ENCODE measurements at places on chromosomes 5 and 9. TPM values are rescaled to one million over a fixed set of nuclear protein-coding genes. Genes with fewer than 3 reads are reported as not detected.

- DNase-seq, result no peak
- no peaks in the 10 kb centered on the region for H3K27me3 ChIP-seq
- no peak overlapping the region for H3K27ac ChIP-seq
- peaks cover 12% of the 10 kb centered on the region for H3K4me1 ChIP-seq
- no peak overlapping the region for H3K4me3 ChIP-seq
Measured at GRCh38 chr9:106076711-106077110, 382.4 kb downstream of the TMEM38B start.

DNA sequence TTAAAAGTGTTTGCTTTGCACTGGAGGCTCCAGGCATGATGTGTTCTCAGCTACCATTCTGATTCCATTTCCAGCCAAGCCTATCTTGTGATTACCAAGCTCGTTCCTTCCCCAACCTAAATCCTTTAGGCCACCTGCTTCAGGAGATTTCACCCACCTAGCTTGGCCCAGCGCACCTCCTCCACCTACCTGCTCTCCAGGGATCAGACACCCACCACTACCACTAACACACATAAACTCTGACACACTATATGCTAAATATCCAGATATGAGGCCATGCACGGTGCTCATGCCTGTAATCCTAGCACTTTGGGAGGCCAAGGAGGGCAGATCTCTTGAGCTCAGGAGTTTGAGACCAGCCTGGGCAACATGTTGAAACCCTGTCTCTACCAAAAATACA, 2.4 kb downstream of the MYORG start:
- H3K4me1 ChIP-seq, result peaks cover 21% of the 10 kb centered on the region
- peaks cover 10% of the 10 kb centered on the region for H3K36me3 ChIP-seq
- H3K27me3 ChIP-seq, result no peaks in the 10 kb centered on the region
- H3K27ac ChIP-seq, result no peak overlapping the region

GRCh38 chr9:69820955-69821788, 555 bp downstream of the CFAP95 start:
- no peak for DNase-seq
- no peaks in the 10 kb centered on the region for H3K36me3 ChIP-seq
- no peak overlapping the region for H3K27ac ChIP-seq
- peaks cover 27% of the 10 kb centered on the region for H3K27me3 ChIP-seq
- peak overlapping the region; percentile 54 for H3K4me3 ChIP-seq

PLAC8L1 gene
- 0.97 TPM for total RNA-seq

TPRN gene
- total RNA-seq, result 19.5 TPM

- H3K36me3 ChIP-seq, result no peaks in the 10 kb centered on the region
- H3K27ac ChIP-seq, result no peak overlapping the region
- no peak overlapping the region for H3K4me3 ChIP-seq
- H3K4me1 ChIP-seq, result peaks cover 9% of the 10 kb centered on the region
- no peaks in the 10 kb centered on the region for H3K27me3 ChIP-seq
- no peak for DNase-seq
Measured at GRCh38 chr5:74659172-74659571, 18.6 kb upstream of the ENC1 start.

GRCh38 chr5:172110921-172111851, 76.8 kb downstream of the STK10 start:
- H3K27me3 ChIP-seq, result no peaks in the 10 kb centered on the region
- H3K4me1 ChIP-seq, result peaks cover 77% of the 10 kb centered on the region
- H3K4me3 ChIP-seq, result peak overlapping the region; percentile 35

ZNF454 gene
- 0.49 TPM for total RNA-seq

DNA sequence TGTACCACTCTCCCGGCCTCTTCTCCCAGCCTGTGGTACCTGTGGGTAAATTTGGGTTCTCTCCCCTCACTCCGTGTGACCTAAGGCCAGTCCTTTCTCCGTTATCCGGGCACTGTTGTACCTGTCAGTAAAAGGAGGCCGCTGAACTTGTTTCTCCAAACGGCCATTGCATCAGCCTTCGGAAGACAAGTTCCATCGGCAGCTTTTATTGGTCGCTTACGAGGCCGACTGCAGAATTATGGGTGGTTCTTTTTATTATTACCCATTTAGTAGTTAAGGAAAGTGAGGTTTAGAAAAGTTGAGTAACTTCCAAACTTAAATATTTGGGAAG, 558 bp downstream of the GRPEL2 start:
- H3K36me3 ChIP-seq, result peaks cover 20% of the 10 kb centered on the region
- peaks cover 47% of the 10 kb centered on the region for H3K4me1 ChIP-seq
- no peak for DNase-seq
- H3K27ac ChIP-seq, result peak overlapping the region; percentile 99

TIMD4 gene
- total RNA-seq, result not detected

DNA sequence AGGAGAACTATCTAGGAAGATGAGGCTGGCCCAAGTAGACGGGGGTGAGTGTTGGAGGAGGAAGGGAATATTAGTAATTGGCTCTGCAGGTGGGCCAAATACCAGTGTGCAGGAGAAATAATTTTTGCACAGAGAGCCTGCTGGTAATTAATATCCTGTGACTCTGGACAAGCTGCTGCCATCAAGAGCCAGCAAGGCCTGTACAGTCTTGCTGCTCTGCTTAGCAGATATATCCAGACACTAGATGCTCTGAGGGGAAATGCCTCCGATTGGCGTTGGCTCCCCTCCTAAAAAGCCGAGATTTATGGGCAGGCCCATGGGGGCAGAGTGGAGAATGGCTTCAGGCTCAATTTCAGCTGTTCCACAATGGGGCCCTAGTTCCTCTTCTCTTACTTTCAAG, 29.6 kb upstream of the ASTN2 start:
- H3K36me3 ChIP-seq, result no peaks in the 10 kb centered on the region
- no peak overlapping the region for H3K4me3 ChIP-seq
- no peak overlapping the region for H3K27ac ChIP-seq
- no peak for DNase-seq

DNA sequence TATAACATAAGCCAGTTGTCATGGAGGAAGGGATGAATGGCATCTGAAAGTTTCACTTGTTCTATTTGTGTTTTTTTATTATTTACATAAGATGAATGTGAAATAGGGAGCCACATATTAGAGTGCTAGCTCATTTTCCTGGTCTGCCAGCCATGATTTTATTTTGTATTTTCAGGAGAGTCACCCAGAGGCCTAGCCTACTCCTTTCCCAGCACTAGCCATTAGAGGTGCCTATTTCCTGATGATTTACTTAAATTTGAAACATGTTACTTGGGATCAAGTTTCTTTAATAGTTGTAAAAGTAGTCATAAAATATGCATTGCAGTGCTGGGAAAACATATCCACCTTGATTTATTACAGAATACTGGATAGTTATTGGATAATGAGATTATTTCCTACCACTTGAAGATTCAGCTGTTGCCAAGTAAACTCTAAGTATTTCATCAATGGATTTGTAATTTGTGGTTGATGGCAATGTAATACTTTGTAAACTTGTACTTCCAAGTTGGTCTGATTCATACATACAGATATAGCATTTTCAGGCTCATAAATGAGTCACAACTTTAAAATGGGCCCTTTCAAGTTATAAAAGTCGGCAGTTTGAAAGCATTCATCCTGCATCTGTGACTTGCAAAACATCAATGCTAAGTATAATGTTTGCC, 50.8 kb downstream of the KCNN2 start:
- no peaks in the 10 kb centered on the region for H3K36me3 ChIP-seq
- H3K4me1 ChIP-seq, result no peaks in the 10 kb centered on the region
- DNase-seq, result no peak
- no peak overlapping the region for H3K4me3 ChIP-seq

DNA sequence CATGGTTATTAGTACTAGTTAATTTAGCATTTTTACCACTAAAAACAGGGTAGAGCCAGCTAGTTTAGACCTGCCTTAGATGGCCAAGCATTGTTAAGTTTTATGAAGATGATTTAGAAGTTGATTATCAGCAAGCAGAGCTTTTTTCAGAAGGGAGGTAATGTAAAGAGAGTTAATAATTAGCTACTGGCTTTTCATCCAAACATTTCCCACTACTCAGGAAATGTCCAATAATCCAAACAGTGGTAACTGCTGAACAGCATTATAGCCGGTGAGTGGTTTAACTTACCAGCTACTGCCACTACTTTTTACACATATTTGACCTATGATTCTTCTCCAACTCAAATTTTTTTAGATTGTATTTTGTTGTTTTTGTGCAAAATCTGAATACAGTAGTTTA, 1.7 kb downstream of the ITGA1 start:
- H3K27me3 ChIP-seq, result no peaks in the 10 kb centered on the region
- H3K27ac ChIP-seq, result peak overlapping the region; percentile 96
- no peak for DNase-seq
- H3K36me3 ChIP-seq, result peaks cover 9% of the 10 kb centered on the region
- peaks cover 60% of the 10 kb centered on the region for H3K4me1 ChIP-seq
- H3K4me3 ChIP-seq, result peak overlapping the region; percentile 92

GRCh38 chr9:19174127-19174912, 47.0 kb upstream of the PLIN2 start:
- H3K4me1 ChIP-seq, result peaks cover 11% of the 10 kb centered on the region
- H3K4me3 ChIP-seq, result no peak overlapping the region
- H3K36me3 ChIP-seq, result no peaks in the 10 kb centered on the region
- peak overlapping the region; percentile 88 for H3K27ac ChIP-seq

DNA sequence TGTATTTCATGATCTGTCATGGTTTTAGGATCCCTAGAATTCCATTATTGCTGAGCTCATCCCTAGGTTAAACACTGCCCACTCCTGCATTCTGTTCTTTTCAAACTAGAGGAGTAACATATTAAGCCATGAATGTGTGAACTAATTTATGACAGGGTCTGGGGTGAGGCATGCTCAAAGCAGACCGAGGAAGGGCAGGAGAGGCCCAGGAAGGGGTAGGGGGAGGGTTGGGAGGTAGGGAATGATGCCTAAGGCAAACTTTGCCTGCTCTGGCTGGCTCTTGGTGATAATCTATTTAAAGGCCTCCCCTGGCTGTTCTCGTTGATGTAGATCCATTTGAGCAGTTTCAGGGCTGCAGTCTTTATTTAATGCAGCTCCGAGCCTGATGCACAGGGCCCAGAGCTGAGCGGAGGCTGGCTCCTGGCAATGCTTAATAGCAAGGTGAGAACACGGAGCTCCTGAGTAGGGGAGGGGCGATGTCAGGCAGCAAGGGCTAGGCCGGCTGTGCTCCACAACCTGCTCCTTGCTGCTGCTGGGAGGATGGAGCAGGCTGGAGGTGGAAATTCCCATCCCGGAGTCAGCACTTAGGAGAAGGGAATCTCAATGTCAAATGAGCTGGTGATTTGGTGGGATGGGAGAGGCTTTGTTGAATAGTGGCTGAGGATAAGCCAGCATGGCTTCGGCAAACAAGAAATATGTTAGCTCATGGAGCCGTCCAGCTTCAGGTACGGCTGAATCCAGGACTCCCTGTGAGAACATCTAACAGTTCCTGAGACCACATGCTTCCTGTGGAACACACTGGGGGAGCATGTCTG, 73.2 kb upstream of the UNC5A start:
- peaks cover 77% of the 10 kb centered on the region for H3K27me3 ChIP-seq
- no peak overlapping the region for H3K4me3 ChIP-seq

DNA sequence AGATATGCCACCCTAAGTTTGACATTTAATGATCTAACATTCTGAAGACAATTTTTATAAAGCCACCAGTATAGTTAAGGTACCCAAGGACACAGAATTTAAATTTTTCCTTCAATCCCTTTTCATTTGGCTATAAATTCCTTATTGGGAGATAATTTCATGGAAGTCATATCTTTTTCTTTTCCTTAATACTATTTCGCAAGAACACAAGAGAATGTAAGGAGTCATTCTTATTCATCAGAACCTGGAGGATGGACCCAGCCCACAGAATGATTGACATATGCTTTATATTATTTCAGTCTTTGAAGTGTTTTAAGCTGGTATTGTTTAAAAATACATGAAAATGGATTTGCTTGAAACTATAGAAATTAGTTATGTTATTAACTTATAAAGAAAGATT, 79.6 kb downstream of the DROSHA start:
- no peak overlapping the region for H3K27ac ChIP-seq
- DNase-seq, result no peak
- no peaks in the 10 kb centered on the region for H3K27me3 ChIP-seq
- H3K36me3 ChIP-seq, result peaks cover 53% of the 10 kb centered on the region
- no peak overlapping the region for H3K4me3 ChIP-seq
- peaks cover 13% of the 10 kb centered on the region for H3K4me1 ChIP-seq

SLC6A3 gene
- not detected for total RNA-seq

CBY3 gene
- total RNA-seq, result not detected

DNA sequence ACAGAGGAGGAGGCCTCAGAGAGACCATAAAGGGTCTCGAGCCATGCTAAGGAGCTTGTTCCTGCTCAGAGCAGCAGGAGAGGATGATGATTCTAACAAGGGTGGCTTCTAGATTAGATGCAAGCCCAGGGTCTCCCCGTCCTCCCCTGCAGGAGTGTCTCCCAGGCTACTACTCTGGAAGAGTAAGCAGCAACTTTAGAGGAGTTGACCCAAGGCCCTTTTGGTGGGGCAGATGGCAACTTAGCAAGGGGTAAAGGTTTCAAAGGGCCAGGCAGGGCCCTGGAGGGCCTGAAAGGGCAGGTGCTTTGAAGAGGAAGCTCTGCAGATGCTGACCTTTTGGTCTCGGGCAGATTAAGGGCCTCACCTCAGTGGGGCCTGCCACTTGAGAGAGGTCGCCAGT, 174.9 kb downstream of the GABBR2 start:
- H3K4me3 ChIP-seq, result no peak overlapping the region
- H3K4me1 ChIP-seq, result no peaks in the 10 kb centered on the region
- no peak overlapping the region for H3K27ac ChIP-seq
- no peaks in the 10 kb centered on the region for H3K36me3 ChIP-seq
- no peak for DNase-seq

DNA sequence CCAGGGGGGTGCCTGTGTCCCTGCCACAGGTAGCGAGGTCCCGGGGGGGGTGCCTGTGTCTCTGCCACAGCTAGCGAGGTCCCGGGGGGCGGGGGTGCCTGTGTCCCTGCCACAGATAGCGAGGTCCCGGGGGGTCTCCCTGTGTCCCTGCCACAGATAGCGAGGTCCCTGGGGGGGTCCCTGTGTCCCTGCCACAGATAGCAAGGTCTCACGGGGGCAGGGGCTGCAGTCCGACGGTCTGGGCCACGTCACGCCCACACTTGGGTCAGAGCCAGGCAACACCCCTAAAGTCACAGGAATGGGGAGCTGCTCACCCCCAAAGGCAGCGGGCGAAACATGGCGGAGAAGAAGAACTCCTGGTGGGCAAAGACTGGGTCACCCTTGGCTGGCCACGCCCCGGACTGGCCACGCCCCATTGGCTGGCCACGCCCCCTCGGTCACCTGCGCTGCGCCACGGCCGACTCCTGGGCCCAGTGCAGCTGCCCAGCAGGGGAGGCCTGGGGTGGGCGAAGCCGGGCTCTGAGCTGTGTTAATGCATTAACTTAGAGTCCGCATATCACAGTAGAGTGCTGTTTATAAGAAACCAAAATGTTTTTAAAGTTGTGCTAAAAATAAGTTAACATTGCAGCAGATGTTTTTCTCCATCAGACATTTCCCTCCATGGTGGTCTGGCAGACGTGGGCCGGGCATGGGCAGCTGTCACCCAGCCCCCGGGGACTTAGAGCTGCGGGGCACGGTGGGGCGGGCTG, 7.0 kb downstream of the NOXA1 start:
- no peak overlapping the region for H3K4me3 ChIP-seq
- no peaks in the 10 kb centered on the region for H3K4me1 ChIP-seq
- H3K27ac ChIP-seq, result no peak overlapping the region
- no peaks in the 10 kb centered on the region for H3K27me3 ChIP-seq
- peak; percentile 52 for DNase-seq

ZFP37 gene
- 3.6 TPM for total RNA-seq

ADAMTS12 gene
- total RNA-seq, result 32.9 TPM

DNA sequence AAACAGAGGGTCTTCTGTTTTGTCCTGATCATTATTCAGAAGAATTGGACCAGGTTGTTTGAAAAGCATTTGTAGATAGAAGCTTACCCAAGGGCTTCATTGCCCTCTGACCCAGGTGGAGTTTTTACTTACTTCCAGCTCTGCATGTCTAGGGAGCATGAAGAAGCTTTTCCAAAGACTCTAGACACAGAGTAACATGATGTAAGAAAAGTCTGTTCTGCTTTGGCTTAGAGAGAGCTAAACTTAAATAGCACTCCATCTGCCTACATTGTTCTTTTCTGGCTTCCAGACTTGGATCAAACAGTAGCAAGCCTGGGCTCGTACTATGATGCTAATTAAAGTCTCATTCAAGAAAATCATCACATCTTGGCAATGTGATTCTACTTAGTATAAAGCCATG, 112.1 kb downstream of the SNCAIP start:
- no peak for DNase-seq
- peaks cover 3% of the 10 kb centered on the region for H3K36me3 ChIP-seq
